CD4-positive, alpha-beta T cell treated with Interleukin-21 for 1 hour (primary cell): ENCODE measurements at places on chromosomes 2 and 18.
A peak's percentile ranks its signal among the peaks of the same experiment; 100 is the strongest.

DNA sequence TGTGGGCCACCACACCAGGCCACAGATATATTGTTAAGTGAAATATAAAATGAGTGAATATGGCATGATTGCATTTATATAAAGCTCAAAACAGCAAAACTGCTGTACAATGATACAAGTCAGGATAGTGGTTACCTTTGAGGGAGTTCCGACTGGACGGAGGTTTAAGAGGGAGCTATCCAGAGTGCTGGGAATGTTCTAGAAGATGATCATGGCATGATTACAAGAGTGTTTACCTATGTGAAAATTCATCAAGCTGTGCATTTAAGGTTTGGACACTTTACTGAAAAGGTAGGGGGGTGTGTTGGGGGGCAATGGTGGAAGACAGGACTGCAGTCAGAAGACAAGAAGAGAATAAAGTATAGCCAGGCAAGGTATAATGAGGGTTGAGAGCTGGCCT lies 201.4 kb downstream of the ZBTB7C start:
- no peak for DNase-seq

DNA sequence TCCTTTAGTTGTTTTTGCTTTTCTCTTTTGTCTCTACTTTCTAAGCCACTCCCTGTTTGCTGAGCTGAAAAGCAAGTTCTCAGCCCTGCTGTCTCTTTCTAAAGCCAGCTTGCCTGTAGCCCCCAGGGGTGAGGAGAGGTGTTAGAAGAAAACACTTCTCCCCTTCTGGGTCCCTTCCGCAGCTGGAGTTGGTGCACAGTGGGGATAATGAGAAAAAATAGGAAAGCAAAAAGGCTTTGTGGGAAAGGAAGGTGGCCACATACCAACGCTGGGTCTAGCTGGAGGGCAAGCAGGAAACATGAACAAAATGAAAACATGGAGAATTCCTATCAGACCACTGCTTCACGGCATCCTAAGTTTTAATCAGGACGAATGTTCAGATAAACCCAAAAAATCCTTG lies 15.5 kb upstream of the SLC20A1 start:
- no peak for DNase-seq

DNA sequence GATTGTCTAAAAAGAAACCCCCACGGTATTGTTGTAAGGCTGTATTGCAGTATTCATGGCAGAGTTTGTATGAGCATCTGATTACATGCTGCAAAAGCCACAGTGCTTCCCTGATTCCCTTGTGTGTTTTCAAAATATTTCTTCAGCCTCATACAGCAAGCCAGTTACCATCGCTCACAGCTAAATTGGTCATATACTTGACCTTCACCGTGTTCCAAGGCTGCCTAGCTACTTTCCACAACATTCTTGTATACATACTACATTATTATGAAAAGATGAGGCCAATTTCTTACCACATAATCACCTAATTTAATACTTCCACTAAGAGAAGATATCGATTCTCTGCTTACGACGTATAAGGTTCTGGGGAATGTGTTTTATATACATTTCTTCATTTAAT lies 576.3 kb upstream of the CNTNAP5 start:
- DNase-seq: no peak

- DNase-seq: no peak
These were observed 26.9 kb upstream of the SLC66A3 start for GRCh38 chr2:11128243-11128951.

GRCh38 chr2:151946899-151947812 lies 118.9 kb upstream of the ARL5A start:
- DNase-seq: peak; percentile 13

DNA sequence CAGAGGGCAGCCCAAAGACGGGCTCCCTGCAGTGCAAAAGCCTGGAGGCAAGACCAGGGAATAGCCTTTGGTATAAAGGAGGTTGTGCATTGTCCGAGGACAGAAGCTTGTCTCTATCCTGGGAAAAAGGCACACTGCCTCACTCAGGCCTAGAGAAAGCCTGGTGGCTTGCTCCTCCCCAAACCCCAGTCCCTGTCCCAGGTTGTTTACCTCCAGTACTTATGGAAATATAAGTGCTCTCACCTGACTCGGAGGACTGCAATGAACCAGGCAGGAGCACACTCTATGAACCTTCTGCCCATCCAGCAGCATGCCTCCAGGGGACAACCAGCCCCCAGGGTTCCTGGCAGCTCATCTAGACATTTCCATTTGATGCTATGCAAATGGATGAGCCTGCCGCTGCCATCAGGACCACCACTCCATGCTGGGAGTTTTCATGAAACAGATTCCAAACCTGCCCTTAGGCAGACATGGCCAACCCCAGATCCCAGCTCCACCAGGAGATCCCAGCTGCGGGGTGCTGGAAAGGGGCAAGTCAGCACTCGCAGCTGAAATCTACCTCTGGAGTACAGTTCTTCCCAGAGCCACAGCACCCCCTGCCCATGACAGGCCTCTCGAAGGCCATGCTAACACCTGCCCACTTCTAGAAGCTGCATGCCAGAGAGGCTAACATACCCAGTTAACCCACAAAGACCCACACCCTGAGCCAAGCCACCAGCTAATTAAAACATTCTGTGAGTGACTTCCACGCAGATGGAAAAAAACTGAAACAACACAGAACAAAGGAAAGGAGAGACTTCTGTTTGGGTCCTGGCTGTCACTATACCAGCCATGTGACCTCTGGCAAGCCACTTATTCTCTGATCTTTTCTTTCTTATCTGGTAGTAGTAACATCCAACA lies 101.7 kb downstream of the TTC32 start:
- no peak for DNase-seq

GRCh38 chr2:239360421-239361310 lies 40.2 kb downstream of the HDAC4 start:
- no peak for DNase-seq

GRCh38 chr2:61962095-61962984 lies 56.9 kb downstream of the COMMD1 start:
- no peak for DNase-seq

- DNase-seq: no peak
These were observed 27.9 kb upstream of the PTMA start for GRCh38 chr2:231680285-231680991.

DNA sequence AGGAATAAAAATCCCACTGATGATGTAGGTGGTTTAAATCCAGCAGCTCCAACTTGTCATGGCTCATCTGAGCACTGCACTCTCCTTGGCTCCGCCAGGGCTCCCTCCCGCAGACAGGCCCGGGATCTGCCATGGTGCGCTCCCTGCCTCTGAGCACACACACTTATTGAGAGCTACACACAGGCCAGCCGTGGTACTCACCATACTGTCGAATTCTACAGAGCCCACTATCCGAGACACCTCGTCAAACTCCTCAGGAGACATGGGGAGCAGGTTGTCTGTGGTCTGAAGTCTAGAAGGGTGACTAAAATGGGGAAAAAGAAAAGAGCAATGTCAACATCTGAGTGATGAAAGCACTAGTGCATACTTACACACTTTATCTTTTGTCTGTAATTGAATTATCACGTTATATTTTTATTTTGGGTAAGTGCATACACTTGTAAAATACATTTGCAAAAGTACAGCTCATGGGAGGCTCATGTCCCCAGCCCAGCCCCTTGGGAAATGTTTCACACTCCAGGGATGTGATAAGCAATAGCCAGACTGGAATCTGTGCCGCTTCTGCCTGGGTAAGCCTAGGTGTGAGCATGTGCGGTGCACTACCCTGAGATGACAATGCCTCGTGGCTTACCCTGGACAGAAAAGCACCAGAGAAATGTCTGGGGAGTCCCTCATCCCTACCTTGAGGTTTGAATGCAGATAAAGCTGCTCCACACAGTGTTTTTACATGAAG lies 39.2 kb downstream of the STAT1 start:
- no peak for DNase-seq

GRCh38 chr2:5982193-5982902 lies 290.2 kb downstream of the SOX11 start:
- no peak for DNase-seq

DNA sequence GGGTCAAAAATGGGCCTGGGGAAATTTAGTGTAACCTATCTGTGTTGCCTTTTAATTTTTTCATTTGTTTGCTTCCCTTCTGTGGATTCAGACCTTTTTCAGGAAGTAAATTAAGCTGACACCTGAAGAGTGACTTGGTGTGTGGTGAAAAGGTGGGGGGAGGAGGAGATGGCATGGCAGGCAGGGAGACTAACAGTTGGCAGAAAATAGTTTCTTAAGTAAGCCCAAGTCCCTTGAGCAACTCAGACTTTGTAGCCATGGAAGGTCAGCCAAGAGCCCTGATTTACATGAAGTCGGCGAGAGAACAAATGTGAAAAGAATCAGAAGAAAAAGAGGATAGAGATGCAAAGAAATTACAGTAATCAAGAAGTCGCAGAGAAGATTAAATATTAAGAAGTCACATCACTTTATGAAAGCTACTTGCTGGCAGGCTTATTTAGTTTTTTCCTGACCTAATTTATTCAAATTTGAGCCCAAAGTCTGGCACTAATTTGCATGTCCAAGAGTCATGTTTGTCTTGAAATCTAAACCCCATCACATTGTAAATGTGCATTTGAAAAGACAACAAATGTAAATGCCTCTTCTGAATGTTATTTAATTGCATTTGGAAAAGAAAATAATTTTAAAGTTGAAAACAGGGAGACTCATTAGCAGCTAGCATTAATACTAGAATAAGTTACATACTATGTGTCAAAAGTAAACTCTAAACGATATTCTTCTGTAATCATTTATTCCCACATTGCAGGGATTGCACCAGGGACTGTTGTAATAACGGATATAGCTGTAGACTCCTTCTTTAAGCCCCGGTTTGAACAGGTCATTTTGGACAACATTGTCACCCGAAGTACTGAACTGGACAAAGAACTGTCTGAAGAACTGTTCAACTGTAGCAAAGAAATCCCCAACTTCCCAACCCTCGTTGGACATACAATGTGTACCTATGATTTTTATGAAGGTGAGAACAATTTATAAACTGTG lies 19.3 kb downstream of the UPP2 start:
- no peak for DNase-seq

- DNase-seq: no peak
These were observed 153.8 kb downstream of the COL6A3 start for GRCh38 chr2:237260039-237260620.
